ENCODE measurements at places on chromosomes 4 and X.
A peak's percentile ranks its signal among the peaks of the same experiment; 100 is the strongest.

GRCh38 chr4:74983253-74983635 is 50.3 kb downstream of the PARM1 start:
- no peak for DNase-seq

DNA sequence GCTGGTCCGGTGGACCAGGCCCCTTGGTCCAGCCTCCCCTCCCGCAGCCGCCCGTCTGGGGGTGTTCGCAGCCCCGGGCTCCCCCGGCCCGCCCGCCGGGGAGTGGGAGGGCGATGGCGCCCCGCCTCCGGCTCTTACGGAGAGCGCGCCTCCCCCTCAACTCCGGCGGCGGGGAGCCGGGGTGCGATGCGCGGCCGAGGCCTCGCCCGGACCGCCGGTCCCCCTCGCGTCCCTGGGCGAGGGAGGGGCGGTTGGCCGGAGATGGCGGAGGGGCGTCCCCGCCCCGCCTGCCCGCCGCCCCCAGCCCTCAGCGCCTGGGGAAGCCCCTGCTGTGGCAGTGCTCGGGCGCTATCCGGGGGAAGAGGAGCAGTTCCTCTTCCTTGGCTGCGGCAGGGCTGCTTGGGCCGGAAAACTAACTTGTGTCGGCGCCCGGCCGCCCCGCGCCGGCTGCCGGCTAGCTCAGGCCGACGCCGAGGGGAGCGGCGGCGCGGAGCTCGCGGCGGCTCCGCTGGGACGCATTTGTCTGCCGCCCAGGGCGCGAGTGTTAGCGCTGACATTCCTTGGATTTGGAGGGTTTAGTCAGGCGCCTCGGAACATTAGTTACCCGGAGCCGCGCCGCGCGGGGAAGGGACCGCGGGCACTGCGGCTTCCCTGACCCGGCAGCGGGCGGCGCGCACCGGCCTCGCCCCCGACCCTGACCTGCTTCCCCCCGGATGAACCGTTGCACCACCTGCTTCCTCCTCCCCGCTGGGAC is 994 bp downstream of the GALNT7 start:
- DNase-seq: peak; percentile 82

DNA sequence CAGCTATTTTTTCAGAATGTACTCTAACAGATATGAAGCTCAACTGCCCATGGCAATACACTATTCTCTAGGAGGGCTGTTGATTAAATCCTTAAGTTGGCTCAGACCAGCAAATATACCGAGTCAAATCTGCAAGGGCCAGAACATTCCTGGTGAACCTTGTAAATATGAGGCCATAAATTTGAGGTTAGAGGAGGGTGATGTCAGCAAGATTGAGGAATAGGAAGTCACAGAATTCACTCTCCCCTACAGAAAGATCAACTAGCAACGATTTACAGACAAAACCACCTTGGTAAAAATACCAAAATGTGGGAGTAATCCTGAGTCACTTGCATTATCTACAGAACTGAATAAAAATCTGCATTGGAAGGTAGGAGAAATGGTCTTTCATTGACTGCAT is 399.3 kb downstream of the GPM6A start:
- no peak for DNase-seq

GRCh38 chr4:48499551-48500066 is 9.6 kb downstream of the ZAR1 start:
- DNase-seq: no peak

GRCh38 chr4:1285790-1286553 is 3.7 kb upstream of the MAEA start:
- DNase-seq: no peak

GRCh38 chr4:121148000-121148399 is 16.1 kb downstream of the TNIP3 start:
- no peak for DNase-seq

DNA sequence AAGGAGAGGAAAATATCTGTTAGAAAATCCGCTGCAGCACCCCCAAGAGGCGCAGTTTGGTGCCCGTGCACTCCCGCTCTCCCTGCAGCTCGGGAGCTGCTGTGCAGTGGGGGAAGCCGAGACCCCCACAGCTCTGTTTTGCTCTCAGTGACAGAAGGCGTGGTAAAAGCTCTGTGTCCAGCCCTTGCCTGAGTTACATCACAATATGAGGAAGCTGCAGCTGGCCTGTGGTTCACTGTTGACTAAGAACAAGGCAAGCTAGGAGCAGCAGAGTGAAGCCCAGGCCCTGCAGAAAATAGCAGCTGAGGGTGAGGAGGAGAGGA is 88.5 kb upstream of the ADRA2C start:
- no peak for DNase-seq

GRCh38 chrX:65034292-65034667 is 58.0 kb upstream of the ZC4H2 start:
- DNase-seq: no peak

- DNase-seq: peak; percentile 21
Measured at GRCh38 chrX:108537005-108537404, 97.4 kb downstream of the COL4A5 start.

DNA sequence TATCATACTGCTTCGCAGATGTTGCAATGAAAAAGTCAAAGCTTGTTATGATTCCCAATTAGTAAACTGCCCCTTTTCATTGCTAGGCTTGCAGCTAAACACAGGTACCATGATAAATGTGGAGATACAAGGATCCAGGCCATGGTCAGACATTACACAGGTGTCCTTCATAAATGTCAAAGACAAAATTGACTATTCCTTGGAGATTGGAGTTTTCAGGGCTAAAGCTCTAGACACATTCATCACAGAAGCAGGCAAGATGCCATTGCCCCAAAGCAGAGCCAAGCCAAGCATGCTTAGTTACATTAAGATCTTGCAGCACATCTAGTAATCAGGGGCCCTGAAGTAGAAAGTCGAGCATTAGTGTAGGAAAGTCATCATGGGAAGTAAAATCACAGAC is 111.3 kb upstream of the INTU start:
- DNase-seq: no peak

GRCh38 chr4:165385126-165385525 is 6.3 kb downstream of the CPE start:
- DNase-seq: no peak

DNA sequence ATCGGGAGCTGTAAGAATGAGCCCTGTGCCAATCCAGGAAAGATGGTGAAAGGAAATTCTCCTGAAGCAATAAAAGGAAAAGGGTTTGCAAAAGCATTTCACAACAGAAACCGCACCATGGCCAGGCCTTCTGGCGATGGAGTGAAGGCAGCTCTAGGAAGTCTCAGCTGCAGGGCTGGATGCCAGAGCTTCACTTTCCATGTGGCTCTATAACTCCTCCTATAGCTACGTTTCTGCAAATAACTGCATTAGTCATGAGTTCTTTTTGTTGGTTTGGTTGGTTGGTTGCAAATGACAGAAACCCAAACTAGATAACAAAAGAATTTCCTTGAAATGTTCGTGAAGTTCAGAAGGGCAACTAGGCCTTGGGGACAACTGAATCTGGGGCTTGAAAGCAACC is 84.6 kb downstream of the RELL1 start:
- DNase-seq: no peak

DNA sequence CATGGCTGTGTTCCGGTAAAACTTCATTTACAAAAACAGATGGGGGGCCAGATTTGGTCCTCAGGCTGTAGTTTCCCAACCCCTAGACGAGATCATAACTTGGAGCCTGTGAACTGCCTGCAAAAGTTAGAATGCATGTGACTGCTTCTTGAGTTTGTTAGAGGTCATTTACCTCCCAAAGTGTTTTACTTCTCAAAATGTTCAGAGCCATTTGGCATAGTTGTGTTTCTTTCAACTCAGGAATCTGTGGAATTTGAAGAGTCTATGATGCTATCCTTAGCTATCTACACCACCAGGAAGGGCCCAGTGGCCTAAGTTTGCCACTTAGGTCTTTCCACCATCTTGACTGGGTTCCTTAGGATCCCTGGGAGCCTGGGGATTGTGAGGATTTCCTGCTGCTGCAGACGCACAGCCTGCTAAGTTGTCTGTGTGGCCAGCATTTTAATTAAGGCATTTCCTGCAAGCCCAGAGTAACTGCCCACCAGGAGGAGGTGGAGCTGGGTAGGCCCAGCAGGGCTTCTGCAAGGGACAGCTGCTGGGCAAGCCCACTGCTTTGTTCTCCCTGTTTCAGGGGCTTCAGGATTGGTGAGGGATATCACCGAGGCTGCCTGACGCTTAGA is 53.1 kb downstream of the CCNI start:
- peak; percentile 70 for DNase-seq

- no peak for DNase-seq
Measured at GRCh38 chrX:38726612-38727011, 74.6 kb upstream of the MID1IP1 start.

DNA sequence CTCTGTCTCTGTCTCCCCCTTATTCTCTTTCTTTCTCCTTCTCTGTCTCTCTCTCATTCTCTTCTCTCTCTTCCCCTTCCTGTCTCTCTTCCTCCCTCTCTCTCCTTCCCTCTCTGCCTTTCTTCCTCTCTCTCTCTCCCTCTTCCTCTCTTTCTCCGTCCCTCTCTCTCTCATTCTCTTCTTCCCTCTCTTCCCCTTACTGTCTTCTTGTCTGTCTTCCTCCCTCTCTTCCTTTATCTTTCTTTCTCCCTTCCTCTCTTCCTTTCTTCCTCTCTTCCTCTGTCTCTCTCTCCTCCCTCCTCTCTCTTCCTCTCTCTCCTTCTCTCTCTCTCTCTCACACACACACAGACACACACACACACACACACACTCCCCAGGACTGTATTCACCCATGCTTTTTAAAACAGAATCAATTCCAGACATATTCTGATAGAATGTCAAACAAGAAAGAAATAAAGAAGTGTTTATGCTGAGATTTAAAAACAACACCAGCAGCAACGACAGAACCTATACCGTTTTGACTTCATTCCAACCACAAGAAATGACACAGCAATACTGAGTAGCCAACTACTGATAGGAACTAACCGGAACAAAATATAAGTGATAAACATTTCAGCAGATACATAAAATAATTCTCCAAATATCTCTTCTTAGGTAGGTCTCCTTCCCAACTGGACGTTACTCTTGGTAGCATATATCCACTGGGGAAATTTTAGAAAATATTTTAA is 296.7 kb downstream of the ASMT start:
- no peak for DNase-seq

- no peak for DNase-seq
Measured at GRCh38 chr4:118765399-118765798, 70.5 kb downstream of the SEC24D start.

DNA sequence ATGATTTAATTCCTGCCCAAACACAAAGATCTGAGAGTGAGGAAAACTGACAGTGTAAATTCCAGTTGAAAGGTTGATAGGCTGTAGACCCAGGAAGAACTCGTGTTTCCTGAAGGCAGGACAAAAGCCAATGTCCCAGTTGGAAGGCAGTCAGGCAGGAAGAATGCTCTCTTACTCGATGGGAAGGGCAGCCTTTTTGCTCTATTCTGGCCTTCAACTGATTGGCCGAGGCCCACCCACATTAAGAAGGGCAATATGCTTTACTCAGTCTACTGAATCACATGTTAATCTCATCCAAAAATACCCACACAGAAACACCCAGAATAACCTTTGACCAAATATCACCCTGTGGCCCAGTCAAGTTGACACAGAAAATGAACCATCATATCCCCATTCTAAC is 45.3 kb upstream of the SOD3 start:
- DNase-seq: no peak

DNA sequence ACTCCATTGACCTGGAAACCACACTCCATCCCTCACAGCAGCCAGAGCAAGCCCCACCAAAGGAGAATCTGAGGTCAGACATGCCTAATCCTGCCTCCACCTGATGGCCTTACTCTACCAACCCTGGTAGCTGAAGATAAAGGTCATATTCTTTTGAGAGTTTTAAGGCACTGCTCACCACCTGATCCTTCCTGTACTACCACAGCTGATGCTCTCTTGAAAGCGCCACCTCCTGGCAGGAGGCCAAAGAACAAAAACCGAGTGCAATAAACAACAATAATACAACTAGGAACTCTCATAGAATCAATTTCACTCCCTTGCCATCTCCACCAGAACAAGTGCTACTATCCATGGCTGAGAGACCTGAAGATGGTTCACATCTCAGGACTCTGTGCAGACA is 301.6 kb downstream of the NAF1 start:
- DNase-seq: no peak

- no peak for DNase-seq
Measured at GRCh38 chrX:109684136-109684535, 48.9 kb downstream of the ACSL4 start.

DNA sequence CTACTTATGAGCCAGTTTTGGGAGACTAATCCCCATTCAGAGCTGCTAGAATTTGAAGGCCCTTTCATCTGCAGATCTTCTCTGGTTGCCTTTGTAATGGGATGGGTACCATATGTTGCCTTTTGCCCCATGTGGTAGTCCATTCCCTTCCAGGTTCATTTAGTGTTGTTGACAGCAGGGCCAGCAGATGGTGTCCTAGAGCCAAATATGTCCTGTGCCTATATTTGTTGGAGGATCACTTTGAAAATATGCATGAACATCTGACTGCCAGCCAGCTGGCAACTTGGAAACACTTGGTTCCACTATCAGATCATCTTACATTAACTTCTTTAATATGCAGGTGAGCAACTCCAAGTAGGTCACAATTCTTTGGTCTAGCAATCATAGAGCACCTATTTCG is 30.4 kb downstream of the CFAP299 start:
- DNase-seq: peak; percentile 75

DNA sequence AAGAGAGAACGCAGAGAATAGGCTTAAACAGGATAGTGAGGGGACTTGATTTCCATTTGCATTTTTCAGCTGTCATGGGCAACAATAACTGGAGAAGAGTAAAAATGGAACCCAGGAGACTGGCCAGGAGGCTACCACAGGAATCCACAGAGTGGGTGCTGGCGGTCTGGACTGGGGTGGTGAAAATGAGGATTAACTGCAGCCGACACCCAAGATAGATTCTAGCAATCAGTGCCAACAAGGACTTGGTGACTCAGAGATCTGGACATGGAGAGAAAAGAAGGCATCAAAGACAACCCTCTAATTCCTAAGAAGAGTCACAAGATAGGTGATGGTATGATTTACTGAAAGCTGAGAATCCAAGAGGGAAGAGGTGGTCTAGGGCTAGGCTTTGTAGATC is 102.8 kb downstream of the ATP8A1 start:
- no peak for DNase-seq

Measured in iPS-NIHi11 (cell line).